ENCODE measurements at places on chromosomes 6 and 20.
A peak's percentile ranks its signal among the peaks of the same experiment; 100 is the strongest.

- DNase-seq, result no peak
Observed at GRCh38 chr20:50813801-50814200, 18.9 kb downstream of the BCAS4 start.

- DNase-seq, result no peak
Observed at GRCh38 chr6:157376706-157377230, 4.2 kb upstream of the ZDHHC14 start.

GRCh38 chr6:139699335-139699734, 324.9 kb upstream of the CITED2 start:
- no peak for DNase-seq

- peak; percentile 62 for DNase-seq
Observed at GRCh38 chr6:24205020-24205492, 79.0 kb downstream of the NRSN1 start.

DNA sequence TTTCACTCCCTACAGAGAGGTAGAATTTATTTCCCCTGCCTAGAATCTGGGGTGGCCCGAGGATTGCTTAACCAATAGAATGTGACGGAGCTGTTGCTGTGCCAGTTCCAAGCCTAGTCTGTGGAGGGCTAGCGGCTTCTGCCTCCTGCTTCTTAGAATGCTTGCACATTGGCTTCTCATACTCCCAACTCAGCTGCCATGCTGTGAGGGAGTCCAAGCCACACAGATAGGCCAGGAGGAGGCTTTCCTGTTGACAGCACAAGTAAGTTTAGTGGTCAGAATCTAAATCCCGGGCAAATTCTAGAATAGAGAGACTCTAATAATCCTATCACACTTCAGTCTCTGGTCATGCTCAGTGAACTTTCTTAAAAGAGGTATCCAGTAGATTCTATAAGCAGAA, 57.5 kb upstream of the SNRPB2 start:
- DNase-seq, result no peak

DNA sequence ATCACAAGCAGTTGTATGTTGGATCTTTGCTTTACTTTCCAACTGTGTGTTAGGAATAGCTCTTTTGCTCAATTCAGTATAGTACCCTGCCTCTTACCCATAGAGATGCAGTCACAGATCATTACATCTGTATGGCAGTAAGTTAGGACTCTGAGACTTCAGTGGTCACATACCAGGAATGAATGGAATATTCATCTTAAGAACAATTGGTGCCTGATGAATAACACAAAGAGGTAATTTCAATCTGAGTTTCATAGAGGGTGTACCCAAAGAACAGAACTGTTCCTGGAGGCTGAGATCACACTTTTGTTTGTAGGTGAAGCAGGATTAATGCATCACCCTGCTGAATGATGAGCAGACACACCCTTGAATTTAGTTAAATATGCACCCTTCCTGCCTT, 28.7 kb upstream of the KIF13A start:
- no peak for DNase-seq
